ENCODE measurements at places on chromosomes 12 and 14. TPM values are rescaled to one million over a fixed set of nuclear protein-coding genes. Genes with fewer than 3 reads are reported as not detected.

GRCh38 chr14:23520899-23521533 lies 30.5 kb downstream of the ZFHX2 start:
- DNase-seq, result no peak

The MMP17 gene
- 0.76 TPM for total RNA-seq

The NID2 gene
- total RNA-seq, result 15.5 TPM

The ISM2 gene
- total RNA-seq, result 0.14 TPM

The GDF3 gene
- not detected for total RNA-seq

DNA sequence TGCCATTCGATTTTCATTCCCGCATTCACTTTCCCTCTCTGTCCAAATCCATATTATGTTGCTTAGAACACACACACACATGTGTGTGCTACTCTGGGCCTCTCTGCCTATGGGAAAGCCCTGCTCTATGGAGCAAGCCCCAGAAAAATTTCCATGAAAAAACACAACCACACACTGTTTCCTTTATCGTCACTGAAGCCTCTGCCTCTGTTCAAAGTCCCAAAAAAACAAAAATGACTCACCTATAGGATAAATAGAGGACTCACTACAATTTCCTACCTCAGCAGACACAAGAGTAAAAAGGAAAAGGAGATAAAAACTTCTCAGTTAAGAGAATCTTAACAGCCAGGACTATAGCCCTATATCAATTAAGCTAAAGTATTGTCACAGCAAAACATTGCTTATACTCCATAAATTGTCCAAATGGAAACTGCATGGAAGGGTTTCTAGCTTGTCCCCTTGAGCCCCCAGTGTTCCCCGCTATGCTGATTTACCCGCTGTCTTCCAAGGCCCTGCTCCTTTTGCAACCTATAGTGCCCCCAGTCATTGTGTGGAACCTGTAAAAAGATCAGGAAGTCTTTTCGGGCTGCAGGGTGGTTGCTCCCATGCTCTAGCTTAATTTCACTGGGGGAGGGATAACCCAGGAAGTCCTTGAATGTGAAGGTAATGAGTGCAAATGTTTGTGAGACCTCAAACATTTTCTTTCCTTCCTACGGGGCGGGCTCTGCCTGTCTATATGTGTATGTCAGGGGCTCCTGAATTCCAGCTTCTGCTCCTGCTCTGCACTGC lies 11.1 kb upstream of the PIP4K2C start:
- no peak for DNase-seq
